ENCODE measurements at places on chromosomes 12 and 14. TPM values are rescaled to one million over a fixed set of nuclear protein-coding genes. Genes with fewer than 3 reads are reported as not detected.

Gene TAS2R14
- 0.58 TPM for total RNA-seq

Gene OR11H6
- not detected for total RNA-seq

Gene NANOG
- total RNA-seq = not detected

Gene PMEL
- total RNA-seq = 0.16 TPM

Gene SDR9C7
- total RNA-seq = not detected

Gene HOXC12
- total RNA-seq = not detected

Gene SLC25A21
- total RNA-seq = 0.77 TPM

Gene PPP1R1A
- 75.0 TPM for total RNA-seq

Gene C12orf50
- not detected for total RNA-seq

Gene FGD4
- total RNA-seq = 30.5 TPM

DNA sequence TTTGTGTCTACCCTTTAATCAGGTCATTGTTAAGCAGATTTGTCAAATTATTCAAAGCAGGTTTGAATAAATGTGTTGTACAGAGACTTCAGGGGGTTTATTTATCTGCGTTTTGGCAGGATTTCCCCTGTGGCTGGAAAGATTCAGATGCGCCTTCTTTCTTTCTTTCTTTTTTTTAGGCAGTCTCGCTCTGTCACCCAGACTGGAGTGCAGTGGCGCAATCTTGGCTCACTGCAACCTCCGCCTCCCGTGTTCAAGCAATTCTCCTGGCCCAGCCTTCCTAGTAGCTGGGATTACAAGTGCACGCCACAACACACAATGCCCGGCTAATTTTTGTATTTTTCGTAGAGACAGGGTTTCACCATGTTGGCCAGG, 6.3 kb upstream of the NANOGNB start:
- DNase-seq = no peak

GRCh38 chr14:101074196-101075024, 170.9 kb upstream of the RTL1 start:
- DNase-seq = no peak

DNA sequence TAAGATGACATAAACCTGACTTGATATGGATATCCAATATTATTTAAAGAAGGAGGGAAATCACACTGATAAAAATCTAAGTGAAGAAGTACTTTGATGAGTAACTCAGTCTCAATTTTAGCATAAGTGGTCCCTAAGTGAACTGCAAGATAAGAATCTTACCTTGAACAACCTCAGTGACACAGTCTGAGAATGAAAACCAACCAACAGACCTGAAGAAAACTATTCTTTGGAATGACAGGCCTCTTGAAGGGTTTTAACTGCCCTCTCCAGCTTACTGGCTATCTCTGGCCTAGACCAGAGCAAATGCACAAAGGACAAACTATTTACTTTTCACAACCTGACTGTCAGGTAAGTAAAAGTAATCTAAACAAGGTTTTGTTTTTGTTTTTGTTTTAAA, 44.7 kb downstream of the CPM start:
- no peak for DNase-seq

DNA sequence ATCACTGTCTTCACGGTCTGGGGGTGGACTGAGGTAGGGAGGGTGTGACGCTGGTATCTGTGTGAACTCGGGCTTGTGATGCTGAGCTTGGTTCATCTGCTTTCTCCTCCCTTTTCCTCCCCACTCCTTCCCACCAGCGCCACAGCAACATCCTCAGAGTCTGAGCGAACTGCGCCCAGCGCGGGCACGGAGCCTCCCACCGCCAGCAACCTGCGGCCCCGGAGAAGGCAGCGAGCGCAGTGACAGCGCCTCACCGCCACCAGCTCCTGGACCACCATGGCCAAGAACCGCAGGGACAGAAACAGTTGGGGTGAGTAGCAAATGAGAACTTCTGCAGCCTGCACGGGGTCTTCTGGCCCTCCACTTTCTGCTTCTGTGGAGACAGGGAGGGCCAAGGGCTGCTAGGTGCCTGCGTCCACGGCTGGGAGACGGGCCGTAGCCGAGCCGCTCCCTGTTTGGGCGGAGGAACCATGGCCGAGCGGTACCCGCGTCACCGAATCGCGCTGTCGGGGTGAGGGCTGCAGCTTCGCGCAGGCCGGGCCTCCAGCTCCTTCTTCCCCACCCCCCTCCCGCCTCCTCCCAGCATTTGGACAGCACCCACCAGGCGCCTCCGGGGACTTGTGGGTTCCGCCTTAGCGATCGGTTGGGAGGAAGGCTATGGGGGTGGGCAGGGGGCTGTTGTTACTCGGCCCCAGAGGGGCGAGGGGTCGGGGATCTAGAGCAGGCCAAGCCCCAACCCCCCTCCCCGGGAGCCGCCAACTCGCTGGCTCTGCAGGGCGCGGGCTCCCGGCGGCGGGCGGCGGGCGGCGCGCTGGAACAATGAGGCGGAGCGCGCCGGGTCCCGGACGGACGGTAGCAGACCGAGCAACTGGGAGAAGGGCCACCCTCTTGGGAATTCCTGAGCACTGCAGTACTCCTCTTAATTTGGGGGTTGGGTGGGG, at the start of gene ATL1:
Gene ATL1, plus strand, starts transcription at position 156 of the 941 bp plus-strand sequence. Its CDS starts 121 bp downstream, at position 277.
- DNase-seq = peak; percentile 75

DNA sequence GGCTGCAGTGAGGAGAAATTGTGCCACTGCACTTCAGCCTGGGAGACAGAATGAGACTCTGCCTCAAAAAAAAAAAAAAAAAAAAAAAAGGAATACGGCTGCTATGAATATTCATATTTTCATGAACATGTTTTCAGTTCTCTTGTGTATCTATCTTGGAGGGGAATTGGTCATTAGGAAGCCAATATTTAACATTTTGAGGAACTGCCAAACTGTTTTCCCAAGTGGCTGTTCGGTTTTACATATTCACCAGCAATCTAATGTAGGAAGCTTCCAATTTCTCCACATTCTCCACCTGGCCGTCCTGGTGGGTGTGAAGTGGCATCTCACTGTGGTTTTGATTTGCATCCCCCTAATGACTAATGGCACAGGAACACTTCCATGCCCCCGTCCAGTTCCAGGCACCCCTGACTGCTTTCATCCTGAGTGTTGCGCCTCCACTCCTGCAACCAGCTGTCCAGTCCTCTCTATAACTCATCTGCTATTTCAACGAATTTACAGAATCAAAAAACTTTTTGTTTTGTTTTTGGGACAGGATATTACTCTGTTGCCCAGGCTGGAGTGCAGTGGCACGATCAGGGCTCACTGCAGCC, 5.7 kb downstream of the STXBP6 start:
- DNase-seq = no peak

GRCh38 chr12:90939382-90939781, 15.6 kb downstream of the CCER1 start:
- DNase-seq = no peak

DNA sequence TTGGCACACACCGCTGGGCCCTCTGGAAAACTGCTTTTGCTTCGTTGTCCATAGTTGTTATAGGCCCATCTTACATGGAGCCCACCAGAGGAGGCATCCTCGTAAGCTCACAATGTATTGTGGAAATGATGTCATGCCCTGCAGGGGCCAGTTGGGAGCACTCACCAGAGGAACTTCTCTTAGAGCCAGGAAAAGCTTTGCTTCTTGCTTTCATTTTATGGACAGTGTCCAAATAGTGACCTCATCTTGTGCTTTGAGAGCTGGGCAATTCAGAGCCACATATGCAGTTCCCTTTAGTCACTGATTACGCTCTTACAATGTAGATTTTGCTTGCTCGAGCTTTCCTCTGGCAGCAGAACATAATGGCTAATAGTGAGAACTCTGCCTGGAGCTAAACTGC, 275.6 kb downstream of the AACS start:
- peak; percentile 18 for DNase-seq
